ENCODE measurements at places on chromosomes 3 and 15. TPM values are rescaled to one million over a fixed set of nuclear protein-coding genes. Genes with fewer than 3 reads are reported as not detected.

- H3K4me1 ChIP-seq = no peaks in the 10 kb centered on the region
- DNase-seq = no peak
- no peaks in the 10 kb centered on the region for H3K27me3 ChIP-seq
- no peak overlapping the region for H3K4me3 ChIP-seq
- no peak overlapping the region for H3K27ac ChIP-seq
Observed at GRCh38 chr3:40265181-40265580, 44.3 kb upstream of the EIF1B start.

DNA sequence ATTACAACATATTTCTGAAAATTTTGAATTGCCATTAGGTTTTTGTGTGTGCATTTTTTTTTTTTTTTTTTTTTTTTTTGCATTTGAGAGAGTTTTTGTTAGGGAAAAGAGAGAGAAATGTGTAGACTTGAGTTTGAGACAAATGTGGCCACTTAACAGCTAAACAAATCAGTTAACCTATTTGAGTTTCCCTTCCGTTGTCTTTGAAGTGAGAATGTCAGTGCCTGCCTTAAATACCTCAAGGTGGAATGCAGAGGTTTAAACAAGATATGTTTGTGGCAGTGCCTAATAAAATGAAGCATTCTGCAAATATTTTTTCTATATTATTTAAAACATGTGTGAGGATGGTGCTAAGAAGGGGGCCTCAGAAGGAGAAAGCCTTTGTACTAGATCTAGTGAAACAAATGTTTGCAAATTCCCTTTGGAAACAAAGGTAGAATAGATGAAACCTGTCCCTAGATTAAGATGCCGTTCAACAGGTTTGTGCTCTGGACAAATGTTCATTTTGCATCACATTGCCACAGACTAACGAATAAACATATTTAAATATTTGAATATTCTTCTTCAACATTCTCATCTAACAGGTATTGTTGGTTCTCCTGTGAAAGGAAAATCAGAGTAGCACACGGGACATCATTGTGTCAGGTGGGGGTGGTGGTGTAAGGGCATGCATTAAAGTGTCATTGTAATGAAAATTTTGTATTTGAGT, 80.7 kb downstream of the SATB1 start:
- H3K4me3 ChIP-seq = no peak overlapping the region
- DNase-seq = no peak
- peaks cover 13% of the 10 kb centered on the region for H3K36me3 ChIP-seq
- no peaks in the 10 kb centered on the region for H3K27me3 ChIP-seq
- H3K27ac ChIP-seq = no peak overlapping the region
- no peaks in the 10 kb centered on the region for H3K4me1 ChIP-seq

DNA sequence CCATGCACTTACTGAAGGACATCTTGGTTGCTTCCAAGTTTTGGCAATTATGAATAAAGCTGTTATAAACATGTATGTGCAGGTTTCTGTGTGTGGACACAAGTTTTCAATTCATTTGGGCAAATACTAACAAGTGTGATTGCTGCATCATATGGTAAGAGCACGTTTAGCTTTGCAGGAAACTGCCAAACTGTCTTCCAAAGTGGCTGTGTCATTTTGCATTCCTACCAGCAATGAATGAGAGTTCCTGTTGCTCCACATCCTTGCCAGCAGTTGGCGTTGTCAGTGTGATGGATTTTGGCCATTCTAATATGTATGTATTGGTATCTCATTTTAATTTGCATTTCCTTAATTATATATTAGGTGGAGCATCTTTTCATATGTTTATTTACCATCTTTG, 280.1 kb downstream of the SV2B start:
- H3K27ac ChIP-seq = no peak overlapping the region
- H3K4me1 ChIP-seq = no peaks in the 10 kb centered on the region
- H3K4me3 ChIP-seq = no peak overlapping the region
- H3K27me3 ChIP-seq = no peaks in the 10 kb centered on the region
- DNase-seq = no peak

MKRN2OS gene
- total RNA-seq = not detected

MFSD1 gene
- total RNA-seq = 31.7 TPM

GRCh38 chr3:21188459-21188858, 562.6 kb downstream of the ZNF385D start:
- DNase-seq = no peak
- H3K4me3 ChIP-seq = no peak overlapping the region
- H3K27ac ChIP-seq = no peak overlapping the region
